Activated CD4-positive, alpha-beta T cell treated with anti-CD3 and anti-CD28 coated beads for 24 hours (primary cell): ENCODE measurements at places on chromosomes 12 and 14.
A peak's percentile ranks its signal among the peaks of the same experiment; 100 is the strongest.

GRCh38 chr12:63985456-63985855 lies 141.0 kb downstream of the SRGAP1 start:
- no peak for DNase-seq

DNA sequence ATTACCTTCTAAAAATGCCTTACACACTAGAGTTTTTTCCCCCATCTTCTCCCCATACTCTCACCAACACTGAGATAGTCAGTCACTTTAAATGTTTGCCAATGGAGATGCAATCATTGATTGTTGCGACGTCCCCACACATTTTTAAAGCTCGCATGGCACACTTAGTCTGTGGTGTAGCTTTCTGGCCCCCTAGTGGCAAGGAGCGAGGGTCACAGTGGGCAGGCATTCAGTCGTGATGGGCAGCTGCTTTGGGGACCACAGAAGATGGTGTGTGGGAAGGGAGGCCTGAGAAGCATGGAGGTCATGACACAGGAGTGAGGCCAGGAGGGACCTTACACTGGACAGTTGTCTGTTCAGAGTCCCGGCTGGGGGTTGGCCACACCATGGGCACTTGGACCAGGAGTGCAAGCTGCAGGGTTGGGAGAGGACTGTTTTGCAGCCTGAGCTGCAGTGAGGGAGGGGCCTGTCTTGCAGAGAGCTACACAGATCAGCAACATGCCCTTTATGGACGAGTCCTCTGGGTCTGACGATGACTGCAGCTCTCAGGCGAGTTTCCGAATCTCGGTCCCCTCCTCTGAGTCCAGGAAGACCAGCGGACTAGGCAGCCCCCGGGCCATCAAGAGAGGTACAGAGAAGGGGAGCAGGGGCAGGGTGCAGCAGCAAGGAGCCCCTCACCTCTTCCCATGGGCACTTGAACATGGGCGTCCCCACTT lies 28.6 kb downstream of the PIGH start:
- peak; percentile 44 for DNase-seq

- no peak for DNase-seq
Observed at GRCh38 chr12:60100852-60101251, 505.0 kb downstream of the SLC16A7 start.

DNA sequence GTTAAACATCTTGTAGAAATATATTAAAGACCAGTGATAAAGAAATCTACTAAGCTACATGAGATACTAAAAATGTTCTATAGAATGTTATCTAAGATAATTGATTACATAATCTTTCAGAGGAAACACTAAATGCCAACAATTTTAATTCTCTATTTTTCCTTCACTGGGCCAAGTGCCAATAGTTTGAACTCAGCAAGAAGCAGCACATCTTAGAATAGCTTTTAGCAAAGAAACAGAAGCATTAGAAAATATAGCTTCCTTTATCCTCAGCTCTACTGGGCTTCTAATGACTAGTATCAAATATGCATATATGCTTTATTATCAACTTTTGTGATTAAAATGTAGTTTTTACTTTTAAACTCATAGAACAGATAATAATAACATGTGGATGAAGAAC lies 461.4 kb upstream of the USP15 start:
- DNase-seq = no peak

DNA sequence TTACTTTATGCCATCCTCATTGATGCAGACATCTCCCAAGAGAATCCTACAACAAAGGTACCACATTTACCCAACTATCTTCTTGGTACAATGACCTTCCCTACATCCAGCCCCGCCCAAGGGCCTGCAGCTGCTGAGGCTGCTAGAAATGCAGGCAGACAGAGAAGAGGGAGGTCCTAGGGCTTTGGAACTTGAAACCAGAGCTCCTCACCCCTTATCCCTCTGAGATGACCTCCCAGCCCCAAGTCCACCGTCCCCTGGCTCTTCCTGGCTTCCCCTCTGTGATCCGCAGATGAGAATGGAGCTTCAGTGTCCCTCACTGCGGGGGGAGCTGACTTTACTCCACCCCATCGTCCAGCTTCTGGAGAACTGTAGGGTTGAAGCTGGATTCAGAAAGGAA lies 1.6 kb upstream of the TNFRSF1A start:
- no peak for DNase-seq

DNA sequence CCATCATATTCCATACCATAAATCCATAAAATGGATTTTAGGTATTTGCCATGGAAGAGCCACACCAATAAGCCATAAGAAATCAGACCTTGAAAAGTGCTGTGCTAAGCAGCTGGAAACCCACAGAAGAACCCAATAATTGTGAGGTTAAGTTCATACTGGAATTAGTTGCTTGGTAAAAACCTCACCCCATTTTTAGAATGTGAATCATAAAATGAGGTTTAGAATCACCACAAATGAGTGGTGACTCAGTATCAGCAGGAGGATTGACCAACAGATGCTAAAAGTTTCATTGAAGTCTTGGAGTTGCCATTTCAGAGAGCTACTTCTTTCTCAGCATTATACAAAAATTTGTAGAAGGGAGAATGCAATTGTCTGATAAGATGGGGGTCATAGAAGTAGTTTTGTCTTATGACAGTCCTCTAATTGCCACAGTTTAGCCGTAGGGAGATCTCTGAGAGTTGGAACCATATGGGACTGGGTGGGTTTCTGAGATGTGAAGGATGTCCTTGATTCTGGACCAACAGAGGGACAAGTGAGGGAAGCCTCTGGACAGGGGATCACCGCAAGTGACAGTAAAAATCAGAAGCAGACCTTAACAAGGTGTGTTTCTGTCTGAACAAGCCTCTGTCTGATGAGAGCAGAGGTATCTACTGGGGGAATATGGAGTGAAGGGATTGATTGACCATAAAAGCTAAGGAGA lies 1.4 kb upstream of the STON2 start:
- no peak for DNase-seq

DNA sequence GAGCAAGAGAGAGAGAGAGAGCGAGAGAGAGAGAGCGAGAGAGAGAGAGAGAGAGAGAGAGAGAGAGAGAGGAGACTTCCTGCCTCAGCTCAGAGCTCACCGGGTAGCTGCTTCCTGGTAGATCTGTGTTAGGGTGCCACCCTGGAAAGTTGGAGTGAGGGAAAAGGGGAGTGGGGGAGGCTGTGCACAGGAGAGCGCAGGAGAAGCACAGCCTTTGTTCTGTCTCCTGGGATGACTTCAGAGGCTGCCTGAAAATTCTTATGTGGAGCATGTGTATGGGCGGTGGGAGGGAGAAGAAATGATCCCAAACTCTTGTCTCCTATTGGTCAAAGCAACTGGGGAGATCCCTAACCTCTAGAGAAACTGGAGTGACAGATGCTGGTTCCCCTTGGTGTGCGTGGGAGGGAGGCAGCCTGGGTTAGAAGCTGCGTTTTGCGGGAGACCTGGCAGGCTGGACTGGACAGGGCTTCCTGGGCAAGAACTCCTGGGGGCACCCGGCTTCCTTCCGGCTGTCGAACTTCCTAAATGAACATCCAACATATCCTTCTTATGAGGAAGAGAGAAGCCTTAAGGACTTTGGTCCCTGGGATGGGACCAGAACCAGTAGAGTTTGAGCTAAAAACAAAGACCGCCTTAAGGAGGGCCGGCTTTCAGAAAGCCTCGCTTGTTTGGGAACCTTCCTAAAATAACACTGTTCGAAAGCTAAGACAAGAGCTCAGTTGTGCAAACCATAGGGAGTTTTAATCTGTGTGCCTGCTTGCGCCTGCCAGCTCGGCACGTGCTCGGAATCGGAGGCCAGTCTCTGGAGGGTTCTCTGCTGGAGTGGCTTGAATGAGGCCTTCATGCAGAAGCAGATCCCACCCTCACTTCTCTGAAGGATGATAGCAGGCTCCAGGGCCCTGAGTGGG lies 30.4 kb upstream of the BEGAIN start:
- no peak for DNase-seq

- DNase-seq = no peak
Observed at GRCh38 chr14:93137864-93138263, 22.1 kb upstream of the ITPK1 start.

GRCh38 chr12:12883369-12884001 lies 7.9 kb upstream of the GPRC5A start:
- no peak for DNase-seq

DNA sequence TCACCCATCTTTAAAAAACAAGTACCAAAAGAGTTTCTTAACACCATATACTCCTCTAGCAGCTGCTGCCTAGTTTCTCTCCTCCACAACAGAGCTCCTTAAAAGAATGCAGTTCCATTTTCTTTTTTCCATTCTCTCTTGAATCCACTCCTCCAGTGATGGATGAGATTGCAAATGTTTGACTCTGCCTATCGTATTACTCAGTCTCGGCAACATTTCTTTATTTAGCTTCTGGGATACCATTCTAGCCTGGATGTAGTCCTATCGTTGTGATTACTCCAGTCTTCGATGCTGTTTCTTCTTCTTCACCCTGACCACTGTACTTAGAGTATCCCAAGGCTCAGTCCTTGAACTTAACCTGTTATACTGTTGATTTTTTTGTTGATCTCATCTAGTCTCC lies 30.8 kb downstream of the CAND1 start:
- no peak for DNase-seq

GRCh38 chr12:4859478-4860210 lies 50.1 kb upstream of the KCNA1 start:
- no peak for DNase-seq

GRCh38 chr14:83372271-83372670 lies 1838.6 kb upstream of the SEL1L start:
- DNase-seq = no peak

- no peak for DNase-seq
Observed at GRCh38 chr14:33728010-33728498, 222.8 kb downstream of the EGLN3 start.

GRCh38 chr14:72450473-72451044 lies 443.3 kb downstream of the DPF3 start:
- no peak for DNase-seq

DNA sequence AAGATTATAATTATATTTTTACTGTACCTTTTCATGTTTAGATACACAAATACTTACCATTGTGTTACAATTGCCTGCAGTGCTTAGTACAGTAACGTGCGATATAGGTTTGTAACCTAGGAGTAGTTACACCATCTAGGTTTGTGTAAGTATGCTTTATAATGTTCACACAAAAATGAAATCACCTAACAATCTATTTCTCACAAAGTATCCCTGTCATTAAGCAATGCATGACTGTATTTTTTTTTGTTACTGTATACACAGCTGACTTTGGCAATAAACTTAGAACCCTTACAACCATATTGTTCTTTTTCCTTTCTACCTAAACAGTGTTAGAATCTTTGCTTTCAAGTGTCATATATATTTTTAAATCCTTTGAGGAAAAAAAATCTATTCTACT lies 303.0 kb upstream of the E2F7 start:
- DNase-seq = no peak

GRCh38 chr14:80390906-80391305 lies 179.6 kb upstream of the DIO2 start:
- DNase-seq = no peak

GRCh38 chr12:12954356-12954755 lies 2.4 kb upstream of the GPRC5D start:
- DNase-seq = no peak

GRCh38 chr12:104985206-104985605 lies 910 bp upstream of the NOPCHAP1 start:
- no peak for DNase-seq

DNA sequence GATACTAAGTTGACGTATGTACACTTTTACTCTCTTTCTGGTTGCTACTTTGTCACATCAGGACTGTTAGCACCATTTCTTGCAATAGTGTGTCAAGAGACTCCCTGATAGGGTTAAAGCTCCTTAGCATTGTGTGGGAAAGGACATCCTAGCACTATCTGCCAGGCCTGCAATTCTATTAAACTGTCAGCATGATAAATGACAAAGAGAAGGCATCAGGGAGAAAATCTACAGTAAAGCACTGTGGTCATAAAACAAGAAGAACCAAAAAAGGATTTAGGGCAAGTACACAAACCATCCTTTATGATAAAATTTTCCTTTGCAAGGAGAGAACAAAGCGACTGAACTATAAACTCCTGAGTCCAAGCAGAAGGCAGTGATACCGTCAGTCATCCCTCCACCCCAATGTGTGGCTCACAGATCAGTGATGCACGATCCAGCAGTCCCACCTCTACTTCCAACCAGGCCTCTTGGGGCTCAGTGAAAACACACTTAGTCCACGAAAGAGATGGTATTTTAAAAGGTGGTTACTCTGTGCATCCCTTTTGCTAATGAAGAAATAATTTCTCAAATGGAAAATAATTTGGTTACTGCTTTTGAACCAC lies 31.4 kb upstream of the SLC35F4 start:
- DNase-seq = no peak

DNA sequence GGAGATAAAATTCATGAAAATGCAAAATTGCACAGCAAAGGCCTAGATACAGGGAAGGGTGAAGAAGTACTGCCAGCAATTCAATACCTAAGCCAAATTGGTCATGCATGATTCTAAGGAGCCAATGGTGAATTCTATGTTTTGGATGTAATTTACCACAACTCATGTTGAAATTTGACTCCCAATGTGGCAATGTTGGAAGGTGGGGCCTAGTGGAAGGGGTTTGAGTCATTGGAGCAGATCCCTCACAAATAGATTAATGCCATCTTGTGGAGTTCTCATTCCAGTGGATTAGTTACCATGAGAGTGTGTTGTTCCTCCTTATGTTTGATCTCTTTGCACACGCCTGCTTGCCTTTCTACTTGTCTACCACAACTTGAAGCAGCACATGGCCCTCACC lies 194.0 kb upstream of the ALG10 start:
- DNase-seq = no peak

DNA sequence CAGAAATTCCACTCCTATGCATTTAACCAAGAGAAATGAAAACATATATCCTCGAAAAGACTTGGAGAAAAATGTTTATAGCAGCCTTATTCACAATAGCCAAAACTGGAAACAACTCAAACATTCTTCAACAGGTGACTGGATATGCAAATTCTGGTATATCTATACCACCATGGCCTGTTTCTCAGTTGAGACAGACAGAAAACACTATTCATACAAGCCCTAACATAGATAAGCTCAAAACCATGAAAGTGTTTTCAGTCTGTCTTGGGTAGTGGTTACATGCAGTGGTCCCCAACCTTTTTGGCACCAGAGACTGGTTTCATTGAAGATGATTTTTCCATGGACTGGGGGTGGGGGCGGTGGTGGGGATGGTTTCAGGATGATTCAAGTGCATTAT lies 83.8 kb downstream of the SRGAP1 start:
- no peak for DNase-seq

GRCh38 chr12:3554371-3555115 lies 63.5 kb downstream of the PRMT8 start:
- no peak for DNase-seq

GRCh38 chr14:34027990-34028495 lies 77.2 kb upstream of the EGLN3 start:
- DNase-seq = no peak

DNA sequence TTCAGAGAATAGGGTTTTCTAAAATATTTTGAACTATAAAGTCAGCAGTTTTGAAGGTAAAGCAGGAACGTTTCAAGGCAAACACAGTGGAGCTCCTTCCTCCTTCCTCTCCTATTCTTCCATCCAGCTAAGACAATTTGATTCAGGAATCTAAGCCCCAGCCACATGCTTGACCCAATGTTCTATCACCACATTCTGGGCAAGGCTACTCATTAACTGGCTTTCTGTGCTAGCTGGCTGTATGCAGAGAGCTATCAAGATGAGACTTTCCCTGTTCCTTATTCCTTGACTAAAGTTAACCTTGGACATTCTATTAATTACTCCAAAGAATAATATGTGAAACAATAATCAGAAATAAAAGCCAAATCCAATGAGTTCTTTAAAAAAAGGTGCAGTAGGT lies 266.9 kb downstream of the NOVA1 start:
- no peak for DNase-seq
